Activated naive CD4-positive, alpha-beta T cell (primary cell): ENCODE measurements at places on chromosomes 2 and 18.

DNA sequence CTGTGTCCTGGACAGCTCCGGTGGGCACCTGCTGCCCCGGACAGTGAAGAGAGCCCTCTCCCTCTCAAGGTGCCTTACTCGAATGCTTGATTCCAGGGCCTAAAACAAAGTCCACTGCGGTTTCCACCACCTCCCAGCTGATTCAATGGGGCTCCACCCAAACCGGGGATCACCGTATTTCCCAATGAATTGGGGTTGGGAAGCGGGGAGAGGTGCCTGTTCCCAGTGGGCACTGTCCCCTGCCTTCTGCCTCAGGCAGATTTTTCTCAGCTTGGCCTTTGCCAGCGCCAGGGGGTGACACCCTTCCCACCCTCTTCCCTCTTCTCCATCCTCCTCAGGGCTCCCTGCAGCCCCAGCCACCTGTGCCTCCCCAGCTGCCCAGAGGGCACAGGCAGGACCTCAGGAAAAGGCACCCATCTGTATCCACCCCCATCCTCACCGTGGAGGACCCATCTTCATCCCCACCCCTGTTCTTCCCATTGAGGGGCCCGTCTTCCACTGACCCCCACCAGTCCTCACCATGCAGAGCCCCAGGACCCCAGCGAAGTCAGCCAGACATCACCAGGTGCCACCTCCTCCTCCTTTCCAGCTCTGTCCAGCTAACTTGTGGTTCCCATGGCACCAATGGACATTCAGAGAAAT lies 66.7 kb upstream of the HPCAL1 start:
- DNase-seq: no peak

DNA sequence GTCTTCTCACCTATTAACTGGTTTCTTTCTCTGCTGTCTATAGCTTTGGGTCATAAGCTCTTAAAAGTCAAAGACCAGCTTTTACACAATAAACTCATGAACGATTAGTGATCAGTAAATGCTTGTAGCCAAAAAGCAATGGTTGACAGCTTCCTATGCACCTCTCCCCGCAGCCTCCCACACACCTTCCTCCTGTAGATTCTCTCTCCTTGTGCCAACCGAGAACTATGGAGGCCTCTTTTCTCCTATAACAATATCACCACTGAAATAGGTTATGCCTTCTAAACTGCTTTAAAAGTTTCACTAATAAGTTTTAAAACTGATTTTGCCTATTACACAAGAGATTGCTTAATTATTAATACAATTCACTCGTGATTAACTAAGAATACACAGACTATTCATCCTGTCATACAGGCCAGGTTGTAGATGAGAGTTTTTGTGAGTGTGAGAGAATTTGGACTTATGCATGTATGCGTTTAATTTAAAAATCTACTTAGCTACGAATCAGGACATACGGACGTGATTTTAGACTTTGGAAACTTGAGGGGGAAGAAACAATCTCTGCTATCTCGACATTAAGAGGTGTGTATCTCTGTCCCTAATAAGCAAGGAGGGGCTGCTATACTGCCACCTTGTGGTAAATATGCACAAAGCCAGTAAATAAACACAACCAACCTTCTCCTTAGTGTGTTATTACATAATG lies 229.1 kb upstream of the RBBP8 start:
- DNase-seq: no peak

GRCh38 chr18:57301573-57302559 lies 50.5 kb upstream of the ST8SIA3 start:
- DNase-seq: no peak

- DNase-seq: no peak
Measured at GRCh38 chr2:176101842-176102241, 2.2 kb downstream of the HOXD12 start.

- no peak for DNase-seq
Measured at GRCh38 chr2:106184857-106185256, 9.2 kb downstream of the UXS1 start.

DNA sequence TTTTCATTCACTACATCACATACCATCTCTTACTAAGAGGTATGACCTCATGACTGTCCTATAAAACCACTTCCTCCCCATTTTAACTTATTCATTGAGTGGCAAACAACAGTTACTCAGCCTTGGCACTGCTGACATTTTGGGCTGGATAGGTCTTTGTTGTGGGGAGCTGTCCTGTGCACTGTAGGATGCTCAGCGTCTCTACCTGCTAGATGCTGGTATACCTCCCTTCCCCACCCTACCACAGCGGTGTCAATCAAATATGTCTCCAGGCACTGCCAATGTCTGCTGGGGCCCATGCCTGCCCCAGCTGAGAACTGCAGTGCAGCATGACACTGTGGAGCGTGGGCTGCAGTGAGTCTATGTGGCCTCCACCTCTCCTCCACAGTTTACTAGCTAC lies 76.3 kb upstream of the MGAT4A start:
- no peak for DNase-seq

DNA sequence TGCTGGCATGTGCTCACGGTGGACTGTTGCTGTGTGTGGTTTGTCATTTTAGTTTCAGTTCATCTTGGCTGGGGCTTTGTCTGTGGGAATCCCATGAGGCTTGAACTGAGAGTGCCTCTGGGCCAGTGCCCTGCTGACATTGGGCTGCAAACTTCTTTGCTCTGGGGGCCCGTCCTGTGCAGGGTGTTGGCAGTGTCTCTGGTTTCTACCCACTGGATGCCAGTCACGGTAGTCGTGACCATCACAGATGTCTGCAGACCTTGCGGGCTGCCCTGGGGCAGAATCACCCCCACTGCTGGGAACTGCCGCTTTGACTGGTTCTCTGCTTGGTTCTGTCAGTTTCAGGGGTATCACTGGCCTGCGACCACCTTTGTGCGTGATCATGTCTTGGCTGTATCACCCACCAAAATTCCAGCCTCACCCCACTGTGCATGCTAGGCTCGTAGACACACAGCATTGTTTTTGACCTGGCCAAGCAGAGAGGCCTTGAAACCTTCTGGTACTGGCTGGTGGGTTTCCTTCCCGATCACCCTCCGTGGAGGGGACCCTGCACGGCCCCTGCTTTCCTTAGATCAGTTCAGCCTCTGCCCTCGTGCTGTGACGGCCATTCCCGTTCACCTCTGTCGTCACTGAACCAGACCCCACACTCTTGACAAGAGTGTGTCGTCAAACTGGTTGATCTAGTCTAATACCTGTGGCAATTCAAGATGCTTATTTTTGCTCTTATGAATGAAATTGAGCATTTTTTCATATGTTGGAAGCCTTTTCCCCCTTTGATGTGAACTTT lies 57.6 kb downstream of the KCNG2 start:
- no peak for DNase-seq

DNA sequence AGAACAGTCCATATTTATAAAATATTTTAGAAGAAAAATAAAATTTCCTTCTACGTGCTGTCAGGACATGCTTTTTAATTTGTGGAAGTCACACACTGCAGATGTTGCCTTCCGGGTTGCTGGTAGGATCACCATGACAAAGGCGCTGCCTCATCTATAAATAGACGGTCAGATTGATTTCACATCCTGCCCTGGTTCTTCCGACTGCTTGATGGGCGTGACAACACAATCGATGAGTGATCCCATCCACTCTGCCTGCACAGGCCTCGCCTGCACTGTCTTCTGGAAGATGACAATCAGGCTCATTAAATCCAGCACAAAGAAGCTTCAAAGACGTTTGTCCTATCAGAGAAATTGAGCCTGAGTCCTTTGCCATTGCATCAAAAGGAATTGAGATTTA lies 318.9 kb upstream of the TRIB2 start:
- DNase-seq: no peak

- DNase-seq: no peak
Measured at GRCh38 chr2:86249579-86250391, 50.5 kb downstream of the MRPL35 start.

DNA sequence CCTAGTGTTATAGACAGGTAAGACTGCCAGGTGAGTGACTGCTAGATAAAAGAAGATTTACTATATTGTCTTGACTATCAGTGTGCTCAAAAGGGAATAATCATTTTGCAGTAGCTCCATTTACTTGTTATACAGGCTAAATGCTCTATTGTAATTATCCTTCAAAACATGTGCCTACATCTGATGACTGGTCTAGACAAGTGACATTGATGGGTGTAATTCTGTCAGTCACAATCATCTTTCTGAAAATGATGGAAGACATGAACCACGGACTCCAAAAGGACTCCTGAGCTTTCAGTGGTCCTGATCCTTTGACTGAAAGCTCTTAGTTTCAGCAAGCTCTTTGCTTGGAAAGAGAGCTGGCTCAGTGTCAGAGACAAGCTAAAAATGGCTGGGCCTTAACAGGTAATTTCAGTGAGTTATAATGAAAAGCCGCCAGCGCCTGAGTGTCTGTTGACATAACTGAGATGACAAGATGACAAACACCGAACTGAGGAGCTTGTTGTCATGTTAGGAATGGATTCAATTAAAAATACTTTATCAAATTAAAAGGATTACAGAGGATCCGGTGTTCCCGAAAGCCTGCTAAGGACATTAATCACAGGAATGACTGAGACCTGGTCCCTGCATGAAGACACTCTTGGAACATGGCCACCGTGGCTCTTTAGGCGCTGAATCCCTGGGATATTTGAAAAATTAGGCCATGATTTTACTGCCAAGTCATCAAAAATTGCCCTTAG lies 141.7 kb downstream of the CMPK2 start:
- no peak for DNase-seq

DNA sequence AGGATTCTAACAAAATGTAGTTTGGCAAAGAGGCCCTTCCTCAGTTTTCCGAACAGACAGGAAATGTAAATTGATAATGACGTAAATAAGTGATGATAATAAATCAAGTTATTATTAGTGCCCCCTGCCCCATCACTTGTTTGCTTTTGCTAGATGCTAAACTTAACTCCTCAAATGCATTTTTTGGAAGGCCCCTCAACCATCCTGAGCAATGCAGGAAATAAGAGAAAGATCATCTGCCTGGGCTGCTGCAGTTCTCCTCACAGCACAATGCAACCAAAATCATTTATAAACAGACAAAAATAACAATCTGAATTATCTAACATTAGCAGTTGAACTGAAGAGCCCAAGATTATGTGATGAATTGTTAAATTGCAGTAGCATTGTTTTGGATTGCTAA lies 62.6 kb upstream of the PSMD14 start:
- no peak for DNase-seq

GRCh38 chr2:129008055-129008880 lies 689.6 kb upstream of the HS6ST1 start:
- DNase-seq: no peak

DNA sequence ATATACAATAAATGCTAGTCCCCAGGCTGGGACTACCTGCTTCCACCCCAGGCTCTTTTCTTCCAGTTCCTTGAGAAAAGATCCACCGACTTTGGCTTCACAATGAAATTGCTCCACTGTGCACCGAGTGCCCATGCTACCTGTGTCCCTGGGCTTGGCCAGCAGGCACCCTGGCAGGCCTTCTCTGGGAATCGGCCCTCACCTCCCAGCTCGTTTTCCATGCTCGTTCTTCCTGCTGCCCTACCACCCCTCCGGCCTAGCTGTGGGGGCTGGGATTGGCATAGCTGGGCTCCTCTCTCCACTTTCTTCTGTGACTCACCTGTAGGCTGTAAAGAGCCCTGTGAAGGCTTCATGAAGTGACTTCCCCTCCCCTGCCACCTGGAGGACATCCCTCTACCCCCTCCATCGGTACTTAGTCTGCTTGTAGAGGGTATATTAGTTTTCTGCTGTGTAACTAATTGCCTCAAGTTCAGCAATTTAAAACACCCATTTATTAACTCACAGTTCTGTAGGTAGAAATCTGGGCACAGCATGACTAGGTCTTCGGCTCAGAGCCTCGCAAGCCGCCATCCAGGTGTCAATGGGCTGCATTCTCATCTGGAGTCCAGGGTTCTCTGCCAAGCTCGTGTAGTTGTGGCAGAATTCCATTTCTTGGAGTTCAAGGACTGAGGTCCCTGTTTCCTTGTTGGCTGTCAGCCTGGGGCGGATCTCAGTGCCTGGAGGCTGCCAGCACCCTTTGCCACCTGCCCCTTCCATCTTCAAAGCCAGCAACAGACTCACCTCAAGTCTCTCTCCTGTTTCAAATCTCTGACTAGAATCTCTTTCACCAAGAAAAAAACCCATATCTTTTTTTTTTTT lies 57.6 kb downstream of the DPYSL5 start:
- no peak for DNase-seq

GRCh38 chr18:10247021-10247741 lies 207.3 kb upstream of the APCDD1 start:
- no peak for DNase-seq

DNA sequence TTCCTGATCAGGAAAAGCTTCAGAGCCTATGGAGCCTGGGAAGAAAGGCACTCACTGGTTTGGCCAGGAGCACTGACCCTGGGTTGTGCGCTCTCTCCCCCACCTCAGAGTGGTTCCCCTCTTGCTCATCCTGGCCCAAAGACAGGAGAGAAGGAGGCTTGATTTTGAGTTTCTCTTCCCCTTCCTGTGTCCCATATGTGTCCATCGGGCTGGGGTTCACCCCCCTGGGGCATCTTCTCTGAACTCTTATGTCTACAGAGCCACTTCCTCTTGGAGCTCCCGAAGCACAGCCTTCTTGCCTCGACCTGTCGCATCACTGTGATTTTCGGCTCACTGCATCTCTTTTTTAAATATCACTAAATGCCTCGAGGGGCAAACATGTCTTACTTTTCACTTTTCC lies 692.3 kb downstream of the RNF144A start:
- no peak for DNase-seq

- DNase-seq: no peak
Measured at GRCh38 chr18:499776-500631, 497 bp downstream of the COLEC12 start.

GRCh38 chr2:86625096-86625495 lies 1.4 kb upstream of the RNF103 start:
- DNase-seq: no peak

DNA sequence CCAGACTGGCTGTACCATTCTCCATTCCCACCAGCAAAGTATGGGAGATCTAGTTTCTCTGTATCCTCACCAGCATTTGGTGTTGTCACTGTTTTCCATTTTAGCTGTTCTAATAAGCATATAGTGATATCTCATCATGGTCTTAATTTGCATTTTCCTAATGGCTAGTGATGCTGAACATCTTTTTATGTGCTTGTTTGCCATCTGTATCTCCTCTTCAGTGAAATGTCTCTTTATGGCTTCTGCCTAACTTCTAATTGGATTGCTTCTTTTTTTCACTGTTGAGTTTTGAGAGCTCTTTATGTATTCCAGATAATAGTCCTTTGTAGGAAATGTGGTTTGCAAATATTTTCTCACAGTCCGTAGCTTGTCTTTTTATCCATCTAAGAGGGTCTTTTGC lies 18.9 kb upstream of the BIN1 start:
- DNase-seq: no peak

GRCh38 chr18:77086034-77086433 lies 46.5 kb downstream of the MBP start:
- DNase-seq: no peak

DNA sequence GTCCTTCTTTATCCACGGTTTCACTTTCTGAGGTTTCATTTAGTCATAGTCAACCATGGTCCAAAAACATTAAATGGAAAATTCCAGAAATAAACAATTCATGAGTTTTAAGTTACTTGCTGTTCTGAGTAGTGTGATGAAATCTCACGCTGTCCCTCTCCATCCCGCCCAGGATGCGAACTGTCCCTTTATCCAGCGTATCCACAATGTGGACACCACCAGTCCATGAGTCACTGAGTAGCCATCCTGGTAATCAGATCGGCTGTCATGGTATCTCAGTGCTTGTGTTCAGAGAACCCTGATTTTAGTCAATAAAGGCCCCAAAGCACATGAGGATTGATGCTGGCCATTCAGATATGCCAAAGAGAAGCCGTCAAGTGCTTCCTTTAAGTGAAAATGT lies 3.7 kb downstream of the SP140L start:
- no peak for DNase-seq

GRCh38 chr2:191923652-191923997 lies 76.7 kb upstream of the CAVIN2 start:
- DNase-seq: no peak

GRCh38 chr2:25362049-25362433 lies 20.3 kb upstream of the DNMT3A start:
- peak; percentile 98 for DNase-seq
